ENCODE measurements at places on chromosomes 7 and 10.

DNA sequence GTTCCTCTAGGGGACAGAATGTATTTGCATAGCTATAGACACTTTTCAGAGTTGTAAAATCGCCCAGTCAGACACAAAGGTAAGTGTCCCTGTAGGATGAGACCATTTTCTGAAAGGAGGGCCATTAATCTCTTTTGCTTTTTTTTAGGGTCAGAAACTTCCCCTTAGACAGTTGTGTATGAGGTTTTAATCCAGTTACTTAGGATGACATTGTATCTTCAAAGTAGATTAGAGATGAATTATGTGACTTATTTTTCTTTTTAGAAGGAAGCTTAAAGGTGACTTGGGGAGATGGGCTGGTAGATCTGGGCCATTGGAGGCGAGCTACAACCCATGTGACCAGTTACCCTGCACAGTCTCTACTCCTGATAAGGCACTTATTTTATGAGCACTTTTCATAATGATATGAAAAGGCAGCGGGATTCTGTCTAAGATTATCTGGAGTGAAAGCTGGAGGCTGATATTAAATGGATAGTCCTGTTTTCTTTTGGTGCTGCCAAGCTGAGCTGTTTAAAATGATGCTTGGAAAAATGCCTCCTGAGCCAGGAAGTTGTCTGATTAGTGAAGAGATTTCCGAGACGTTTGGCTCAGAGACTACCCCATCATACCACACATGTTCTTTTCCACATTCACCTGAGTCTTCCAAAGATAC lies 264.3 kb downstream of the AUTS2 start:
- no peak for DNase-seq

DNA sequence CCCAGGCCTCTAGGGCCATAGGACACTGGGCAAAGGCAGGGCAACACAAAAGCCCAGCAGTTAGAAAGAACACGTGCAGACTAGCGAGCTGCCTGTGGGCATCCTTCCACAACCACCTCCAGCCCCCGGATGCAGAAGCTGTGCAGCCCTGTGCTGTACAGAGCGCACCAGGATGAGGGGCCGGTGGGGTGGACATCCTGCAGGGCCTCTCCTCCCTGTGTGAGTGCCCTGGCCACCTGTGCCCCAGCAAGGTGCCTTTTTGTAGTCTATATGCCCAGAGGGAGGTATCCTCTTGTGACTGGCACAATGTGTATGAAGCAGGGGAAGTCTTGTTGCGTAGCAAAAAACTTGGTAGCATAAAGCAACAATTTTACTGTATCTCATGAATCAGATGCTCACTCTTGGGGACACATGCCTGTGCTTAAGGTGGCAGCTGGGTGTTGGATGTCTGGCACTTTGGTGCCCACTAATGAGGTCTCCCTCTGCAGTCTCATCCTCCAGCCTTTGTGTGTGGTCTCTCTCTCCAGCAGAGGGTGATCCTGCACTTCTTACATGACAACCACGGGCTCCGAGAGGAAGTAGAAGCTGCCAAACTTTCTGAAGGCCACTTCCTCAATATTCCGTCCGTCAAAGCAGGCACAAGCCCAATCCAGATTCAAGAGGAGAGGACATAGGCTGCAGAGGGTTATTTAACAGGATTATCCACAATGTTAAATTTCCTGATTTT lies 8.7 kb downstream of the NCAPG2 start:
- DNase-seq: no peak

DNA sequence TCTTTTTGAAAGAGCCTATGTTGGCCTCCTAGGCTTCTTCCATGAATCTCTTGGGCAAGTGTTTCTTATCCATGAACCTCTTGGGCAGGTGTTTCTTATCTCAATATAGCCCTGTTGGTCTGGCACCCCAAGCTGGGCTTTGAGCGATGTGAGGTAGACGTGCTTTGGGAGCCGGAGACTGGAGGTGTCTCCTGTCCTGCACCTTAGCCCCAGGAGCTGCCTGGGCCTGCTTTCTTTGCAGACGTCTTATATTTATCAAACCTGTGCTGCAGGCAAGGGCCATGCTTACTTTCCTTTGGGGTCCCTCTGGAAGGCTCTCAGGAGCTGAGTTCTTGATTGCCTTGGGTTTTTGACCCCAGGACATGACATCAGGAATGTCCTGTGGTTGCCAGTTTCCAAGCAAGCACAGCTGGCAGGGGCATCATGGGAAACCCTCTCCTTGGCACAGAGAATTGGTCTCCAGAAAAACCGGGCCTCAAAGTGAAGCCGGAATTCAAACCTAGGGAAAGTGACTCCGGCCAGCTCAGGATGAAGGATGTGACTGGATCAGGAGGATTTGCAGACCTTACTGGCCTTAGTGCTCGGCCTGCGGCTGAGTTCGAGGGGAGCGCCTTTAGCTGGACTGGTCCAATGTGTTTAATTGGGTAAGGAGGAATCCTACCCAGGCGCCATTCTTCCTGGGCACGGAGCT lies 2.8 kb downstream of the JAKMIP3 start:
- DNase-seq: no peak

GRCh38 chr7:30465811-30466180 lies 12.8 kb downstream of the NOD1 start:
- no peak for DNase-seq

DNA sequence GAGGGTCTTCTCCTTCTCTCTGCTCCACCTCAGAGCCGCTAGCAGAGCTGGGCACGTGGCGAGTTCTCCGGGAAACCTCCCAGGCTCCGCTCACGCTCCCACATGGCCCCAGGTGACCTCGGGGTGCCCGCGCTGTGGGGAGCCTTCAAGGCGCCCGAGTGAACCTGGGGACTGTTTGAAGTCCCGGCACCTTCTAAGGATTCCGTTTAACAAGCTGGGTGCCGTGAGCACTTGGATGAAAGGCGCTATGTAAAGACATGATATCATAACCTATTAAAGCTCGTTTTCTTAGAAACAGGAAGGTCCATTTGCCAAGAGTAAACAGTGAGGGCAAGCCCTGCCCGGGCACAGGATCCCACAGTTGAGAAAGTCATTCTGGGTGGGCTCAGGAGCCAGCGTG lies 15.8 kb upstream of the MYL10 start:
- no peak for DNase-seq

DNA sequence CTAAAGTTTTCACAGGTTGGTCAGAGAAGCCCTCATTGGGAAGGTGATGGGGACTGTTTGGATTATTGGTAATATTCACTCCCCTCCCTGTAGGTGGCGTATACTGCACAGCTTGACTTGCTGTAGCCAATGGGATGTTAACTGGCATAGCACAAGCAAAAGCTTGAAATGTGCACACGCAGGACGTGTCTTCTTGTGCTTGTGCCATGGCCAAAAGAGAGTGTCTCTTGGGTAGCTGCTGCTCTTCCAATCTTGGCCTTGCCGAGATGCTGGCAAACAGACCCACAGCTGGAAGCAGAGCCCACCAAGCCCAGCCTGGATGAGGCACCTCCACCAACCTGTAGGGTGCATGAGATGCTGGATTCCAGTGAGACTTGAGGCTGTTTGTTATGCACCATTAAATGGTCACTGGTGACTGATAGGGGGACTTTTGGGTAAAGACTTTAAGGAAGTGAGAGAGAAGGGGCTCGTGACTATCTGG lies 266.0 kb downstream of the GRID1 start:
- peak; percentile 14 for DNase-seq

- no peak for DNase-seq
These were observed 55.7 kb downstream of the TMEM209 start for GRCh38 chr7:130149281-130150139.

DNA sequence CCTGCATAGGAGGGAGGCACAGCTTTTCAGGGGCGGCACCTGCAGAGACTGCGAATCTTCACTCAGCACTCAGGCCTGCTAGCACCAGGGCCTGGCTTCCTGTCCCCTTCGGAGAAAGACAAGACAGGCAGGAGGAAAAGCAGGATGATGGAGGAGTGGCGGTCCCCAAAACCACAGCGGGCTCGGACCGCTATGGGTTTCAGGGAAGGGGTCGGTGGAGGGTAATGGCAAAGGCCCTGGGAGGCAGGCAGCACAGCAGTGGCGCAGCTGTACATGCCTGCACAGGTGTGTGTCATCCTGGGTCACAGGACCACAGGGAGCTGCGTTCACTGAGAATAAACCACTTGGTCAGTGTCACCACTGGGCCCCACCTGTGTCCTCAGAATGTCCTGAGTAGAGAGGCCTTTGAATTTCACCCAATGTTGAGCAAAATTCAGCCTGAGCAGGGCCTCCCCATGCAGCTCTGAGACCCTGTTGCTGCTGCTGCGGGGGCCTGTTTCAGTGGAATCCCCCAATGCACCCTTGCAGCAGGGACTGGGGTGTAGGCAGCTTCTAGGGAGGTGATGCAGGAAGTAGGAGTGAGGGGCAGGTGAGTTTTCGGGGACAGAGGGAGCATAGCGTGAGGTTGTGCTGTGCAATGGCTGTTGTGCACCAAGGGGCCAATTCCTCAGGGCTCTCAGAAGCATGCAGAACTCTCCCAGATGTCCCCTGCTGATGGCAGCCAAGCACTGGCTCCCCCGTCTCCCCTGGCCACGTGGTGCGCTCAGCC lies 90.6 kb upstream of the PPP2R2D start:
- no peak for DNase-seq
